ENCODE measurements at places on chromosomes 2 and 18. TPM values are rescaled to one million over a fixed set of nuclear protein-coding genes. Genes with fewer than 3 reads are reported as not detected.

Gene RNMT
- 30.9 TPM for total RNA-seq

Gene VWC2L
- not detected for total RNA-seq

Gene CYRIA
- total RNA-seq, result 24.2 TPM

Gene IL36A
- not detected for total RNA-seq

Gene CNTNAP5
- total RNA-seq, result not detected

Gene GALR1
- total RNA-seq, result 0.06 TPM

Measured in upper lobe of right lung (tissue), 1 donor.